ENCODE measurements at places on chromosomes 6 and 20.

GRCh38 chr6:36659271-36659670 lies 19.2 kb upstream of the CDKN1A start:
- no peak for DNase-seq

DNA sequence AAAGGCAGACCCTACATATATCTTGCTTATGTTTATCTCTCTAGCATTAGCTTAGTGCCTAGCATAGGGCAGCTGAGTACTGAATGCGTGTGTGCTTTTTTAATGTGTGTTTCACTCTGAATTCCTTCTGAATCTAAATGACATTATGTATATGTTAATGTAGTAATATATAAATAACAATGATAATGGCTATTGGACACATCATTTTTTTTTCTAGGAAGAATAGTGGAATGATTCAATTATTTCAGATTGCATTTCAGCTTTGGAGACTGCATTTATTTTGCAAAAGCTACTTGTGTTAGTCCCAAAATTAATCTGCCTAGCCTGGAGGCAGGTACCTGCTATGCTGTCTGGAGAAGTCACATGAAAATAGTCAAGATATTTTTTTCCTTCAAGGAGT lies 371.8 kb downstream of the GRIK2 start:
- no peak for DNase-seq

DNA sequence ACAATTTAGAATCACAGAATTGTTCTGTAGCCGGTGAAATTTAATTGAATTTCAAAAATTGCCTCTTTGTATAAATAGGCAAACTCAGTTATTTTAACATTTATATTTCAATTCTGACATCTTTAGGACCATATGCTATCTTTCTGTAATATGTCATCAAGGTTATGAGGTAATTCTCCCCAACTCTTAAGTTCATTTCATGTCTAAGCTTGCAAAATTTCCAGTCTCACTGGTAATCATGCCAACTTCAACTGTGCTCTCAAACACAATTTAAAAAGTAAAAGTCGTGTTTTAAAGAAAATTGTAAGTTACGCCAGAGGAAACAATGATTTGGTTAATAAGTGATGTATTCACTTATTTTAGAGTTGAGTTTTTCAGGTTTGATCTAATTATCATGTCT lies 1.4 kb downstream of the NCOA7 start:
- DNase-seq = no peak

- DNase-seq = no peak
Measured at GRCh38 chr6:44404022-44404714, 16.7 kb downstream of the CDC5L start.

GRCh38 chr6:92399911-92400310 lies 1019.4 kb downstream of the EPHA7 start:
- no peak for DNase-seq

- no peak for DNase-seq
Measured at GRCh38 chr6:38417521-38417920, 222.2 kb downstream of the BTBD9 start.

DNA sequence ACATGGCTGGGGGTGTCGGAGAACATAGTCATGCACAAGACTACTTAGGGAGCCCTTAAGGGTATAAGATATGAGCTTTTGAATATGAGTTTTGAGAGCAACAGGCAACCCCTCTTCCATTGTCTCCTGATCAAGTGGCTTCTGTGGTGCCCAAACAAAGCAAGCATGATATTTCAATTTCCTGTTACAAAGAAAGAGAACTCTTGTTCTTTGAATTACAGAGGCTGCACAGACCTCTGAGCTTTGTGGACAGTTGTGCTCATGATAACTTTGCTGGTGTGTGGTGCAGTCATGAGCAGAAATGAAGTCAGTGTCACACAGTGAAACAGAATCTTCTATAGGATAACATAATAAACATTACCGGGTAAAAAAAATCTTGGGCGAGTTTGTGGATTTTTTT lies 66.8 kb upstream of the THEMIS start:
- no peak for DNase-seq

DNA sequence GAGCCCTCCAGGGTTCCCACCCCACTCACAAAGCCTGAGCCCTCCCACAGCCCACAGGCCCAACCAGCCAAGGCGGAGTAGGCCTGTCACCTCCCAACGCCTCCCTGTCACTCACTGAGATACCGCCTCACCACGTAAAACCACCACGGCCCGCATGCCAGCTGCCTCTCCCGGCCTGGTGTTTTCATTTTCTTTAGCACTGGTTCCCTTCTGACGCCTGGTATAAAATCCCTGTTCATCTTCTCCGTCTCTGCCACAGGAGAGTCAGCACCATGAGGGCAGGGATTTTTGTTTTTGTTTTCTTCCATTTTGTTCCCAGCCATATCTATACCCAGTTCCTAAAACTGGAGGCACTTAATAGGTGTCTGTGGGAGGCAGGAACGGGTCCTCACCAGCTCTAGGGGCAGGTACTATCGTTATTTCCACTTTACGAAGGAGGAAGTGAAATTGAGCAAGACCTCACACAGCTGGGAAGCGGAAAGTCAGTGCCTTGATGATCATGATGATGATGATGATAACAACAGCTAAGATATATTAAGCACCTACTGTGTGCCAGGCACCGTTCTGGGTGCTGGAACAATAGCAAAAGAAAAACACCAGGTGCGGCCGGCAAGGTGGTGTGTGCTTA lies 58.6 kb downstream of the SNAI1 start:
- no peak for DNase-seq
